ENCODE measurements at places on chromosomes 3 and 15. TPM values are rescaled to one million over a fixed set of nuclear protein-coding genes. Genes with fewer than 3 reads are reported as not detected.

Gene RASGRP1
- 106 TPM for total RNA-seq

- peaks cover 2% of the 10 kb centered on the region for H3K27me3 ChIP-seq
- no peaks in the 10 kb centered on the region for H3K4me1 ChIP-seq
- H3K36me3 ChIP-seq, result no peaks in the 10 kb centered on the region
- DNase-seq, result no peak
- no peak overlapping the region for H3K27ac ChIP-seq
These were observed 43.7 kb downstream of the ATP8B4 start for GRCh38 chr15:50075319-50075718.

Gene LDHAL6B
- not detected for total RNA-seq

Gene RLBP1
- not detected for total RNA-seq

DNA sequence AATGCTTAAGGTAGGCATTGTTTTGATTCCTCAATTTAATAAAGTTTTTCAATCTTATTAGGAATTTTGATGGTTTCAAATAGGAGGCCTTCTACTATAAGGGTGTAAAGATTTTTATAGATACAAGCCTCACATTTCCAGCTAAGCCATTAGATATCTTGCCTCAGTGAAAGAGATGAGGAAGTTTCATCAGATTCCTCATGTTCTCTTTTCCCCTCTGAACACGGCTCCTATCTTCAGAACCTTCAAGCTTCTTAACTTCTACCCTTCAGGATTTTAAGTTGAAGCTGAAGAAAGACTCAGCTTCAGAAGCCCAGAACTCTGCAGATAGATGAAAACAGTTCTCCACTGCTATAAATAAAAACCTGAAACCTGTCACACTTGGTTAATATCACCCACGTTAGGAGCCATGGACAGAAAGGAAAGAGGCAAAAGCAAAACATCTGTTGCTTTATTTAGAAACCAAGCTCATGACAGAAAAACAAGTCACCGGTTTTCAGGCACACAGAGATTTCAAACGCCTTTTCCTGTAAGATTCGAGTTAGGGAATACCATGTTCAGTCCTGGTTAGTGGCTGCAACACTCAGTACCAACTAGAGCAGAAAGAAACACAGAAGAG, 82.2 kb upstream of the GOLGA8B start:
- no peak overlapping the region for H3K27ac ChIP-seq
- peaks cover 11% of the 10 kb centered on the region for H3K27me3 ChIP-seq
- no peaks in the 10 kb centered on the region for H3K36me3 ChIP-seq
- no peak overlapping the region for H3K4me3 ChIP-seq
- DNase-seq, result no peak

Gene UBXN7
- total RNA-seq, result 58.4 TPM

Gene CYP19A1
- total RNA-seq, result not detected

GRCh38 chr3:191296041-191296541, 33.1 kb upstream of the CCDC50 start:
- no peak for DNase-seq
- H3K4me1 ChIP-seq, result no peaks in the 10 kb centered on the region
- H3K36me3 ChIP-seq, result no peaks in the 10 kb centered on the region
- no peaks in the 10 kb centered on the region for H3K27me3 ChIP-seq
- H3K4me3 ChIP-seq, result no peak overlapping the region

DNA sequence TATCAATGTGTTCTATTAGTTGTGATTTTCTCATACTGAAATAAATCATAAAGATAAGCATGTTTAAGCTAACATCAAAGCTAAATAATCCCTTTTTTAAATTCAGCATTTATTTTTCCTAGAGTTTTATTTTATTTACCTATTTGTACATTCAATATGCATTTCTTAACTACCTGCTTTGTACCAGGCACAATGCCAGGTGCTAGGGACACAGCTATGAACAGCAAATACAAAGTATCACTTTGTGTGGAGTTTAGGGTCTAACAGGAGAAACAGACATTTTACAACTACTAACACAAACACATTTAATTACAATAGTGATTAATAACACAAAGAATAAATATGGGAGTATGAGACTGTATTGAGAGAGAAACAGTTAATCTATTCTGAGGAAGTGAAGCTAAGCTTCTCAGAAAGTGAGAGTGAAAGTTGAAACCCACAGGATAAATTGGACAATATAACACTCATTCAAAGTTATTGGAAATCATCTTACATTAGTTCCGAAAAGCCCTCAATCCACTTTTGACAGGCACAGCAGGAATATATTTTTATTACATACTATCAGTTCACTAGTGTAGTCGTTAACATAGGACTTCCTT, 159.6 kb downstream of the GBE1 start:
- H3K36me3 ChIP-seq, result peaks cover 3% of the 10 kb centered on the region
- DNase-seq, result no peak
- H3K27me3 ChIP-seq, result no peaks in the 10 kb centered on the region
- H3K4me1 ChIP-seq, result no peaks in the 10 kb centered on the region

DNA sequence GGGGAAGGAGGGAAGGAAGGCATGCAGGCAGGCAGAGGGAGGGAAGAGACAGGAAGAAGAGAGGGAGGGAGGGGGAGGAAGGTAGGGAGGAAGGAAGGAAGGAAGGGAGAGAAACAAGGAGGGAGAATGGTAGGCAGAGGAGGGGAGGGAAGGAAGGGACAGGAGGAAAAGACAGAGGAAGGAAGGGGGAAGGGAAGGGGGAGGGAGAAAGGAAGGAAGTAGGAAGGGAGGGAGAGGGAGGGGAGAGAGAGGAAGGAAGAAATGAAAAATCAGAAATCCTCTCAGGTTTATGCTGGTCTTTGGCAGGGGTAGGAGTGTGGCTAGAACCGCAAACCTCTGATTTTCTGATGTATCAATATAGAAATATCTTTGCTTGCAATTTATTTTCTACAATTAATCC, 4.2 kb downstream of the PRTG start:
- H3K36me3 ChIP-seq, result no peaks in the 10 kb centered on the region
- no peak overlapping the region for H3K27ac ChIP-seq
- no peaks in the 10 kb centered on the region for H3K4me1 ChIP-seq
- peaks cover 17% of the 10 kb centered on the region for H3K27me3 ChIP-seq
- no peak overlapping the region for H3K4me3 ChIP-seq
- DNase-seq, result no peak

GRCh38 chr3:15348246-15348645, 15.9 kb upstream of the SH3BP5 start:
- H3K4me1 ChIP-seq, result peaks cover 28% of the 10 kb centered on the region
- no peak overlapping the region for H3K4me3 ChIP-seq
- DNase-seq, result no peak
- no peaks in the 10 kb centered on the region for H3K27me3 ChIP-seq
- peaks cover 2% of the 10 kb centered on the region for H3K36me3 ChIP-seq
- H3K27ac ChIP-seq, result no peak overlapping the region

Gene ZNF501
- total RNA-seq, result 3.2 TPM

GRCh38 chr3:71208211-71209095, 375.1 kb downstream of the FOXP1 start:
- H3K27me3 ChIP-seq, result no peaks in the 10 kb centered on the region
- H3K4me1 ChIP-seq, result peaks cover 86% of the 10 kb centered on the region
- H3K27ac ChIP-seq, result peak overlapping the region; percentile 81
- H3K4me3 ChIP-seq, result no peak overlapping the region
- H3K36me3 ChIP-seq, result peaks cover 34% of the 10 kb centered on the region

Gene CDC25A
- total RNA-seq, result 38.4 TPM

Gene SEMA3G
- total RNA-seq, result not detected

- H3K36me3 ChIP-seq, result peaks cover 43% of the 10 kb centered on the region
- DNase-seq, result no peak
- no peak overlapping the region for H3K4me3 ChIP-seq
- H3K4me1 ChIP-seq, result peaks cover 36% of the 10 kb centered on the region
These were observed 206.9 kb upstream of the BHLHE40 start for GRCh38 chr3:4772171-4772804.

Gene THSD4
- total RNA-seq, result not detected

GRCh38 chr15:47203993-47204392, 513.3 kb upstream of the SEMA6D start:
- no peaks in the 10 kb centered on the region for H3K4me1 ChIP-seq
- no peaks in the 10 kb centered on the region for H3K27me3 ChIP-seq
- no peak overlapping the region for H3K4me3 ChIP-seq
- DNase-seq, result no peak
- H3K27ac ChIP-seq, result no peak overlapping the region
- no peaks in the 10 kb centered on the region for H3K36me3 ChIP-seq

- no peak overlapping the region for H3K27ac ChIP-seq
- DNase-seq, result no peak
- no peaks in the 10 kb centered on the region for H3K36me3 ChIP-seq
- H3K4me1 ChIP-seq, result no peaks in the 10 kb centered on the region
- no peak overlapping the region for H3K4me3 ChIP-seq
- peaks cover 5% of the 10 kb centered on the region for H3K27me3 ChIP-seq
These were observed 77.4 kb upstream of the PRR20G start for GRCh38 chr3:127365163-127365798.

DNA sequence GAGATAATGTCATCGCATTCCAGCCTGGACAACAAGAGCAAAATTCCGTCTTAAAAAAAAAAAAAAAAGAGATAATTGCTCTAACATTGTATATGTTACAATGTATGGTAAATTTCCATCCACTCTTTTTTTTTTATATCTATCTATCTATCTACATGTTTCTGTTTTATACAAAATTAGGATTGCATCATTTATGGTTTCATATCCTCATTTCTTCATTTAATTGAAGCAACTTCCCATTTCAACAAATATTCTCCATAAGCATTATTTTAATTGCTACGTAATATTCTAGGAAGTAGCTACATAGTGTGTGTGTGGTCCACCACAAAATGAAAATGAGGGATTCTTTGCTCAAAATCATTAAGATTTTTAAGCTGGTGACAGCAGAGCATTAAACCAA, 18.4 kb downstream of the RBP1 start:
- H3K4me1 ChIP-seq, result no peaks in the 10 kb centered on the region
- no peak overlapping the region for H3K4me3 ChIP-seq
- H3K27me3 ChIP-seq, result no peaks in the 10 kb centered on the region

GRCh38 chr3:71451060-71451459, 132.5 kb downstream of the FOXP1 start:
- no peaks in the 10 kb centered on the region for H3K27me3 ChIP-seq
- peaks cover 13% of the 10 kb centered on the region for H3K36me3 ChIP-seq
- peak overlapping the region; percentile 58 for H3K4me3 ChIP-seq
- peaks cover 92% of the 10 kb centered on the region for H3K4me1 ChIP-seq
- DNase-seq, result no peak
- H3K27ac ChIP-seq, result peak overlapping the region; percentile 93

All from activated CD8-positive, alpha-beta T cell treated with anti-CD3 and anti-CD28 coated beads for 36 hours (primary cell).